ENCODE measurements at places on chromosomes 11 and 22.

DNA sequence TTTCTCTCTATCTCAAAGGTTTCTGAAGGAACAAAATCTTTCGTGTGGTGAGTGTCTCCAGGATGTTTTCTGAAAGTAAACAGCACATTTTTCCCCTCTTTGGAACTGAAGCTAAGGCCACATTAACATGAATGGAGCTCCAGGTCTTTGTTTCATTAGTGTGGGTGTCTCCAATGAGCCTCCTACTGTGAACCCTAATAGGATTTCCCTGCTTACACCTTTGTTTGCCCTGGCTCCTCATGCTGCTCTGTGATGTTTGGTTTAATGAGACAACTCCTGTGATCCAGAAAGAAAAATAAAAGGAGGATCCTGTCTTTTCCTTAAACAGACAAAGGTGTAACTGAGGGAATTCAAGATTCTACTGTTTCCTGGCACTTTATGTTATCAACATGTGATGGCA, 76.9 kb upstream of the SLC6A5 start:
- DNase-seq, result no peak

- no peak for DNase-seq
Measured at GRCh38 chr11:100778166-100778785, 91.2 kb downstream of the ARHGAP42 start.

- peak; percentile 41 for DNase-seq
Measured at GRCh38 chr11:2314525-2315394, 12.9 kb downstream of the TSPAN32 start.

GRCh38 chr22:47000256-47000655, 237.8 kb downstream of the TBC1D22A start:
- DNase-seq, result no peak

- no peak for DNase-seq
Measured at GRCh38 chr22:29830585-29830984, 7.5 kb downstream of the ASCC2 start.

DNA sequence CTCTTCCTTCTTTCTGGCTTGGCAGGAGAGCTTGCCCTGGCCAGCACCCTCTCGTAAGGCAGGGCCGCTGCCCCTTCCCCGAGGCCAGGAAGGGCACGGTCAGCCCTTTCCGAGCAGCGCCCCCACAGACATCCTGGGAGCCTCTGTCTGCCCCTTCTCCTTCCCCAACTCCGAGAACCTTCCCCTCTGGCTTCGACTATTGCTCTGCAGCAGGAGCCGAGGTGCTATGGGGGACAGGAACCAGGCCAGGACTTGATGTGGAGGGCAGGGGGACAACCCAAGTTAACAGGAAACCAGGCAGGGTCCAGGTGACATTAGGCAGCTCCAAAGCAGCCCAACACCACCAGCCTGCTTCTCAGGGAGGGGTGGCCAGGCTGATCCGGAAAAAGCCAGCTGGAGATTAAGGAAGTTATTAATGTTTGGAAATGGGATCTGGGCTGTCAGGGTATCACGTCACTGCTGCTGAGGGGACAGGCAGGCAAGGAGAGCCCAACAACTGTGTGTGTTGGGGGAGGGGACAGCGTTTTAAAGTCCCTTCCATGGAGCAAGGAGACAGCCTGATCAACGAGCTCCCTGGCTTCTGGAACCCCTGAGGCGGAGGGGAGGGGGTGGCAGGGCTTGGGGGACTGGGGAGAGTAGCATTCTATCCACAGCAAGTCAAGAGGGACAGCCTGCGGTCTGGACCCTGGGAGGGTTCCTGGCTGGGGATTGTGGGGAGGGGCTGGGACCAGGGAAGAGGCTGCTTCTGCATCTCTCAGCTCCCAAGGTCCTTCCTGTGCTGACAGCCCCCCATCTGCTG, 27.3 kb downstream of the SYT7 start:
- peak; percentile 30 for DNase-seq

- DNase-seq, result no peak
Measured at GRCh38 chr11:45322891-45323600, 36.9 kb upstream of the SYT13 start.

DNA sequence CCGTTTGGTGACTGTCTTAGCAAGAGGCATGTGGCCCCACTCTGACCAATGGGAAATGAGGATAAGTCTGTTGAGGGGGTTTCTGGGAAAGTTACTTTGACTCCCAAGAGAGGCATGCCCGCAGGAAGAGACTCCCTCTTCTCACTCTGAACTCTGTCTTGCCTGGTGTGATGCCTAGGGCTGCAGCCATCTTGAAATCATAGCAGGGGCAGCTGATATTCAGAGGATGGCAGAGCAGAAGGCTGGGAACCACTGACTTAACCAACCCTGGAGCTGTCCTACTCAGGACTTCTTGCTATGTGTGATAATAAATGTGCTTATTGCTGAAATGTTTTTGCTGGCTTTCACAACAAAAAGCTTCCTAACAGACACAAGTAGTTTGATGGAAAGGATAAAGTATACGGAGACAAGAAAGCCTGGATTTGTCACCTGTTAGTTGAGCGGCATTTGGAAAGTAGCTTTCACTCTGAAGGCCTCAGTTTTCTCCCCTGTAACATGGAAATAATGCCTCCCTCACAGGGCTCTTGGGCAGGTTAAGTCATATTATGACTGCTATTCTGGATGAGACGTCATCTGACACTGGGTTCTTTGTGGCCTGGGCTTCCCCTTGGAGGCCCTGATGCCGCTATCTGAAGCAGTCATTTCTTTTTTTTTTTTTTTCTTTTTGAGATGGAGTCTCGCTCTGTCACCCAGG, 128.5 kb downstream of the CEP164 start:
- DNase-seq, result no peak

- DNase-seq, result peak; percentile 58
Measured at GRCh38 chr11:27201454-27202302, 161.1 kb downstream of the BBOX1 start.

- DNase-seq, result no peak
Measured at GRCh38 chr11:121422675-121423074, 29.4 kb upstream of the SORL1 start.

DNA sequence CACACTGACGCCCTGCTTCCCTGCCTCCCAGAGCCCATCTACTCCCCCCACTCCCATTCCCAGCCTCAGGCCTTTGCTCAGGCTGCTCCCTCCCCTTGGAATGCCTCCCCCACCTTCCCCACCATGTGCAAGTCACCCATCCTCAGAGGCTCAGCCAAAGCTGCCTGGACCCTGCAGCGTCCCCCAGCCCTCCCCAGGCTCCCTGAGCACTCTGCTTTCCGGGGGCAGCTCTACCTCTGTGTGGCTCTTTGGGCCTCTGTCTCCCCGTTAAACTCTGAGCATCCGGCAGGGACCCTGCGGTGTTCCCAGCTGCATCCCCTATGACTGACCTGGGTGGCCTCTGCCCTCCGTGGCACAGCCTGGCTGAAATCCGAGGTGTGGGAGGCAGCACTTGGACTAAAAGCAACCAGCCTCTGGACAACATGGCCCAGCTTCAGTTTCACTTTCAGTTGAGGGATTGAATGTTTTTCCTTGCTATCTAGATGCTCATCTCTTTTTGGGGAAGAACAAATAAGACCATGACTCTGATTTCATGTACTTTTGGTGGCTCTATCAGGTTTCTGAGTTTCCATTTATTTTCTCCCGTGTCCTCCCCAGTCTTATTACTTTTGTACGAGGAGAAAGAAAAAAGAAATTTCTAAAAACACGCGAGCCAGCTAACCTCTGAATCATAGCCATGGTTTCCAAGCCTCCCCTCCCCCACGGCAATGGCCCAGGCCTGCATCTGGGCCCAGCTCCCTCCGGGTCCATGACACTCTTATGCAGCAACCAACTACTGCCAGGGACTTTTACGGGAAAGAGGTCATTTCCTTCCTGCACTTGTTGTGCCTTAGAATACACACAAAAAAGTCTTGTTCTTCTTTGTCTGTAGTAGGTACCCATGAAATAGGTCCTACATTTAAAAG, 3.8 kb downstream of the APOL3 start:
- DNase-seq, result no peak

GRCh38 chr11:47007579-47007978, 71.0 kb downstream of the CSTPP1 start:
- DNase-seq, result no peak

DNA sequence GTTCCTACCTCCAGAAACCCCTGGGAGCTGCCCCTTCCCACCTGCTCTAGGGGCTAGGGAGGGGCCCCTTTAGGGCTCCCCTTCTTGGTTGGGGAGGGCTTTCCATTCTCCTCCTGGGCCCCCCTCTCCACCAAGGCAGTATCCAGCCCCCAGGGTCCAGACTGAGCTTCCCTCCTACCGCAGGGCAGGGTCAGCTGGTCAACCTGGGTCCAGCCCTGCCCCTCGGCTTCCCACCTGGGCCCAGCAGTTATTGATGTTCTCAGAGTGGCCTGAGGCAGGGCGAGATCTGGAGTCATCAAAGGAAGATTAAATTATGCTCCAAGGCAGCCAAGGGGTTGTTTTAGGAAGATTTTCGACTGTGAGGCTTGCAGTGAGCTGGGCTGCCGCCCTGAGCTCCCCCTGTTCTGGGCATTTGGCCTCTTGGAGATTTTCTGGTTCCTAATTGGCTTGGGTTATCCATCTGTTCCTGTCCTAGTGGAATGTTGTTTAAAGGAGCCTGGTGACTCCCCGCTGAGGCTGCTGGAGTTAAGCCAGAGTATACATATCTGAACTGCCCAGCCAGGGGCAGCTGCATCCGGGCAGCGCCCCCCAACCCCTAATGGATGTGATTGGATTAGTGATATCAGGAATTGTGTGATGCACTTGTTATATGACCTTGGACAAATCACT, 1.8 kb upstream of the SLC22A8 start:
- peak; percentile 50 for DNase-seq

DNA sequence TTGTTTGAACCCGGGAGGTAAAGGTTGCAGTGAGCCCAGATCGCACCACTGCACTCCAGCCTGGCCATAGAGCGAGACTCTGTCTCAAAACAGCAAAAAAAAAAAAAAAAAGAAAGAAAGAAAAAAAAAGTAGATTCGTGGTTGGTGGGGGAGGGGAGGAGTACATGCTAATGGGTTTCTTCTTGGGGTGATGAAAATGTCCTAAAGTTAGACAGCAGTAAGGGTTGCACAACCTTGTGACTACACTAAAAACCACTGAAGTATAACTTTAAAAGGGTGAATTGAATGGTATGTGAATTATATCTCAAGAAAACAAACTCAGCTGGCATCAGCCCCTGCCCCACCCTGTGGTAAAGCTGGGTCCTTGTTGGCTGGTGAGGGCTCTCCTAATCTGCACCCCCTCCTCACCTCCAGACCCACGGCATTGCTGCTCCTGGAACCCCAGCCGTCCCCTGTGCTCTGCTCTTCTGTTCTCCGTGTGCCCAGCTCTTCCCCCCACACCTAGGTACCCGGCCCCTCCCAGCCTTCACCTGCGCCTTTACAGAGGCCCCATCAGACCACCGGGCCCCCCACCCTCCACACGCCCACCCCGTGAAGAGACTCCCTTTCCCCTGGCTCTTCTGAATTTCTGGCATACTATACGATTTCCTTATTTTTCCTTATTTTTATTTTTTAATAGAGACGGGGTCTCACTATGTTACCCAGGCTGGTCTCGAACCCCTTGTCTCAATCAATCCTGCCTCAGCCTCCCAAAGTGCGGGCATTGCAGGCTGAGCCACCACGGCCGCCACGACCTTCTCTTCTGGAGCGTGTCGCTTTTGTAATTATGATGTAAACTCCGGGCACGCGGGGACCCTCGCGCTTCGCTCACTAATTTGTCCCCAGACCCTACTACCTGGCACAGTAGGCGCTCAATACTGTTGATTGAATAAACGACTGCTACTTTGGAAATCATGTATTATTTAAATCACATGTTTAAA, 924 bp upstream of the FADD start:
- no peak for DNase-seq

- DNase-seq, result no peak
Measured at GRCh38 chr11:83448686-83449085, 162.5 kb upstream of the CCDC90B start.

GRCh38 chr22:33891455-33891854, 28.8 kb downstream of the LARGE1 start:
- no peak for DNase-seq

GRCh38 chr11:59186130-59186594, 14.2 kb downstream of the DTX4 start:
- peak; percentile 80 for DNase-seq

DNA sequence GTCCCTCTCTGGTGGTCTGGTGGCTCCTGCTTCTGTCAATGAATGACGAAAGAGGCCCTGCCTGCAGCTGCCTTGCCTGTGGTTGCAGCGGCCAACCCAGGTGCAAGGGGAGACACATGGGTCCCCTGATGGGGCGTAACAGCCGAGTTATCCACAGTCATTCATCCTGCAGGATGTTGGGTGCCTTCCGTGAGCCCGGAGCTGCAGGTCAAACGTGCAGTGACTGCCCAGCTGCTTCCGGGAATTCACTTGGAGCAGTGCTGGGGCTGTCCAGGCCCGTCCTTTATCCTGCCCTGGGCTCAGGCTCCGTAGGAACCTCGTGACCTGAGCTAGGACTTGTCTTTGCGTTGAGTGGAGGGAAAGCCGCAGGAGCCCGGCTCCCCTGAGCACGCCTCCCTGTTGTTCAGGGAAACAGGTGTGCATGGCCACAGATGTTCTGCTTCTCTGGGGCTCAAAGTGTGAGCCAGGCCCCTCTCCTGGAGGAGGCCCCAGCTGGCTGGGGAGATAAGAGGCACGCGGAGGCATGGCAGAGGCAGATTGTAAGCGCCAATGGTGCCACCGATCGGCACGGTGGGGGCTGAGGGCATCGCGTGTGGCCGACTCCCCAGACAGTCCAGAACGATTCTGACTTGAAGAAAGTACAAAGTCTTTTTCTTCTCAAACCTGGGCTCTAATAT, 635.4 kb downstream of the BRD1 start:
- no peak for DNase-seq
